ENCODE measurements at places on chromosomes 12 and 14.

DNA sequence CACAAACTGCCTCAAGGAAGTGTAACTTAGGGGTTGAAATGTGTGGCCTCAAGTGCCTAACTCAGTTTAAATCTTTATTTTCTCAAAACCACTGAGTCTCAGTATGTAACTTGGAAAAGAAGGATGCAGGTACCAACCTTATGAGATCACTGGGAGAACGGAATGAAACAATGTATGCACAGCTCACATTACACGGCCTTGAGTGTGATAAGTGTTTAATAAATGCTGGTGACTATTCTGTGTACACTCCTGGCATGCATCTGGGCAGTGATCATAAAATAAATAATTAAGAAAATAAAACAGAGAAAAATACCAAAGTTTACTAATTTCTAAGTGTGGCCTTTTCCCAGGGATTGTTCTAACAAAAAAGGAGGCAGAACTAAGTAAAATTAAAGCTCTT, 974.5 kb upstream of the FLRT2 start:
- no peak for DNase-seq

DNA sequence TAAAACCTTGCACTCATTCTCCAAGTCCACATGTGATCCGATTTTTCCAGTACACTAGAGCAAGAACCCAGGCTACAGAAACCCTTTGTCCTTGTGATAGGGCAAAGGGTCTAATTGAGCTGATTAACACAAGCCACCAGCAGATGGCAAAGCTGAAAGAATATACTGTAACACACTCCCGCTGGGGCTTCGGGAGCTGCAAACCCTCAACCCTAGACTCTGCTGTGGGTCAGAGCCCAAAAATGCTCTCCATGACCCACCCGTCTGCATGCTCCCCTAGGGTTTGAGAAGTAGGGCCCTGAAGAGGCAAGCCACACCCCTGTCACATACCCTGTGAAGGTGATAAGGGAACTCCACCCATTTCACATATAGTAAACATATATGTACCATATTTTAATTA, 33.6 kb upstream of the PCNX1 start:
- DNase-seq, result peak; percentile 32

DNA sequence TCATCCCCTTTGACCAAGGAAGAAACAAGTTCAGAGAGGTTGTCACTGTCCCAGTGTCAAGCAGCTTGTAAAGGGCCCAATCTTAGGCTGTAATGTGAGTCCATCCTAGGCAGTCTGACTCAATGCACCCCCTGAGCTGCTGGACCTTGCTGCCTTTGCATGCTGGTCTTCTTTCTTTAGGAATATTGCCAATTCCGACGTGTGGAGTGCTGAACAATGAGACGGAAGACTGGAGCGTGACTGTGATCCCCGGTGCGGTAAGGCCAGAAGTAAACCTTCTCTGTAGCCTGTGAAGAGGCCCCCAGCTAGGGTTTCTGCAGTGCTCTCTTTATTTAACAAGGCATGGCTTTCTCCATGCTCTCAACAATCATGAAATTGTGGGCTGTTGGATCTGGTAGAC, 963 bp downstream of the TCTN2 start:
- no peak for DNase-seq

GRCh38 chr12:14290951-14291350, 74.5 kb upstream of the ATF7IP start:
- DNase-seq, result no peak

DNA sequence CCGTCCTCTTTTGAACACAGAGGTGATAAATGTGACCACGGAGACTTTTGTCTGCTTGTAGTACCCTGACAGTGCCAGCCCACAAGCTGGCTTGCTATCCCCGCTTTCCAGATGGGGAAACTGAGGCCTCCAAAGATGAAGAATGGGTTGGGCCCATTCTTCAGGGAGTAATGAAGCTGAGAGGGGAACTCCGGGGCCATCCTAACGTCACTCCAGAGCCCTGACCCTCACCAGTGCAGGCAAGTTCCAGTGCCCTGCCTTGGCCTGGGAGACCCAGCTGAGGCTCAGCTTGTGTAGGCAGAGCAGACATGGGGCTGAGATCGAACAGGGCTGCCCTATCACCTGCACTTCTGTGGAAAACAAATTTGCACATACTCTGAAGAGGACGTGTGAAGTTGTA, 277.1 kb downstream of the DPF3 start:
- no peak for DNase-seq

DNA sequence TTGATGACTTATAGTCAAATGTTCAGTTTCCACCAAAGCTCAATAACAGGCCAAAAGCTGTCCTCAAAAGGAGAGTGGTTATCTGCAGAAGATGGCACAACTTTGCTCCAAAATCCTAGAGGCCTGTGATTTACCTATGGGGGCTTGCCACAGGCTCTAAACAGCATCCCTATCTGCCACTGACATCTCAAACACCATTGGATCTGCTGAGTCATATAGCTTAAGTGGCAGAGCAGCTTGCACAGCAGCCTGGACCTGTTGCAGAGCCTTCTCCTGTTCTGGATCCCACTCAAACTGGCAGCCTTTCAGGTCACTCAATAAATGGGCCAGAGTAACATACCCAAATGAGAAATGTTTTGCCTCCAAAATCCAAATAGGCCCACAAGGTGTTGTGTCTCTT, 60.6 kb upstream of the NAA30 start:
- DNase-seq, result no peak

DNA sequence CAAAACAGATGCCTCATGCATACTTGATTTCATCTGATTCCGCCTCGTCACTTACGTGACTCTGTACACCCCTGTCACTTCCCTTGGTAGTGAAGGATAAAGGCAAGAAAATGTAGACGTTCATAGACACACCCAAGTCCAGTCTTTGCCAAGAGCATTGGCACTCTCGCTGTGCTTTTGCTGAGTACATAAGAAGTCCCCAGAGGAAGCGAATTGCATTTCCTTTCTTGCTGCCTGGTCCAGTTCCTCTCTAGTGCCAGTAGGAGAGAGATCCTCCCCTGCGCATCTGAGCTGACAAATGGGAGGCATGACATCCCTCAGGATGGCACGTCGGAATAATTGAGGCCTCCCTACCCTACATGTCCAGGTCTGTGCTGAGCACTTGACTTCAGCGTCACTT, 21.3 kb upstream of the RIN3 start:
- DNase-seq, result no peak

DNA sequence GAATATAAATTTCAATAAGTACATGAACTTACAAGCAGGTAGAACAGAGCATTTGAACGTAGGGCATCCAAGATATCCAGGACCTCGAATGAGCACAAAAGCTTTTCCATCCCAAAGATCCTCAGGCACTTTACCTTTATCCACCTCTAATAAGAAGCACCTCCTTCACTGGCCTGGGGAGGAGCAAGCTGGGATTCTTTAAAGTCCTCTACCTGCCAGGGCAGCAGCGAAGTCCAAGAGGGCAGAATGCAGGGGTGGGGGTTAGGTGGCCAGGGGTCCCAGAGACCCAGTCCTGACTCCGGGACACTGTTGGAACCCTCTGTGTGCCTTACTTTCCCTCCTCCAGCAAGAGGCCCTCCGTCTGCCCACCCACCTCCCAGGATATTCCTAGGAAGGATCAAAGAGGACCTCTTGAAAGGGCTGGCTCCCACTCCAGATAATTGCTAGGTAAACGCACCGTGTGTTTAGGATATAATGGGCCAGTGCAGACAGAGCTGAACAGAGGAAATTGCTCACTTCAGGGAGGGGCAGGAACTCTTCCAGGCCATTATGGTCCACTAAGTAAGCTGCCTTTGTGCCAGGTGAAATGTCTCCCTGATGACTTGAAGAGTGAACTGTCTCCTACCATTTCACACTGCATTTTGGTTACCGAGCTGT, 68.1 kb downstream of the TTC9 start:
- DNase-seq, result no peak

DNA sequence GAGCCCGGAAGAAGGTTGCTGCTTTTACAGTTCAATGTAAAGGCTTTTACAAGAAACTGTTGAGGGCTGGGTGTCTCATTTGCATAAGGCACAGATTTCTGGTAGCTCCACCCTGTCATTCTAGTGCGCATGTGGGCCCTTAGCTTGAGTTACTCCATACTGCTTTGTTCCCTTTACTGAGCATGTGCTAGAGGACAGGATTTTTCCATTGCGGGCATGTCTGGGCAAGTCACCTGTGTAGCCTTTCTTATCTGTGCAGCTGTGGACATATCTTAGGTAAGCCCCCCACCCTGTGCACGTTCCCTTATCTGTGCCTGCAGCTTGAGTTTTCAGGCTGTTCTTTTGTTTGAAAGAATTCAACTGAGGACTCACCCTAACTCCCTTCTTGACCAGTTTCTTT, 56.2 kb upstream of the ARHGAP5 start:
- DNase-seq, result no peak

- DNase-seq, result no peak
Measured at GRCh38 chr12:118982302-118982701, 961 bp downstream of the SRRM4 start.

GRCh38 chr12:106906715-106907114, 49.0 kb upstream of the TMEM263 start:
- DNase-seq, result no peak

- no peak for DNase-seq
Measured at GRCh38 chr12:89665556-89665955, 43.1 kb downstream of the ATP2B1 start.

DNA sequence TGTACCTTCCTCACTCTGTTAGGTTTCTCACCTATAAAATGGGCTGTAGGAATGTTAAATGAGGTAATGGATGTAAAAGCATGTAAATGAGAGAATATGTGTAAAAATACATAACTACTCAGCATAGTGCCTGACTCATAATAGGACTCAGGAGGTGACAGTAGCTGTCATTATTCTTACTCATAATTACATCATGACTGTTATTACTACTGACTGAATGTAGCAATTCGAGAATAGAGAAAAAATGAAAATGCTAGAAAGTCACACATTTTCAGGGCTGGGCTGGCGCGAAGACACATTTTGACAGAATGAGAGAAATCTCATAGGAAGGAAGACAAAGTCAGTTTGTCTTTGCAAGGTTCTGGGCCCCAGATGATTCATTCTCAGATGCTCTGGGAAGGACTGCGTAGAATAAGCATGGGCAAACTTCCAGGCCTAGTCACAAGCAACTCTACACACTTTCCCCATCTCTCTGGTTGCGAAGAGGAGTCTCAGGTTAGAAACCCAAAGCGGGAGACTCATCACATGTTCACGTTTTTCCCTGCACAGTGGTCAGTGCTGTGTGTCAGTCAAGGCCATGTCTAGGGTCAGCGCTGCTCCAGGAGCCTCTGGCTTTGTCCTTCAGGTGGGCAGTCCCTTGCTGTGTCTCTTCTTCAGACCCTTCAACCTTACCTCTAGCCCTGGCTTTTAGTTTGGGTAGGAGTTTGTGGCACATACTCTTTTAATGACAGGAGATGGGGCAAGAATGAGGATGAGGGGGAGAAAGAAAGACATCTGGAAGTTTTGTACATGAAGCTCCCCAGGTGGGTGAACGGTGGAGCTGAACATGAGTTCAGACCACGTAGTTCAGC, 8.4 kb downstream of the GPRC5A start:
- no peak for DNase-seq

GRCh38 chr12:48917857-48918537, 7.3 kb downstream of the FKBP11 start:
- DNase-seq, result peak; percentile 62

DNA sequence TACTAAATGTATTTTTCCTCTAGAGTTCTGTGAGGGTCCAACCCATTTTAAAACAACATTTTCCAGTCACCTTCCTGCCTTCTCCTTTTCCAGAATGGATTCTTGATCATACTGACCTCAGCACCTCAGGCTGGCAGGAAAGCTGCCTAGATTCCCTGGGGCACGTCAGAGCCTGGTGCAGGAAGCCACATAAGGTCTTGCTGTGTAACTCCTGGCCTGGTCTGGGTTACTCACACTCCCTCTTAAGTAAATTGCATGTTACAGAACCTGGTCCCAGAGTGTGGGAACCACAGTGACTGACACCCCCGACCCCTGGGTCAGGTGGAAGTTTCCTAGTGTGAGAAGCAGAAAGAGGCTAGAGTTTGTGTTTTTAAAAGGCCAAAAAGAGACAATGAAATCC, 209.8 kb downstream of the SPTSSA start:
- no peak for DNase-seq

DNA sequence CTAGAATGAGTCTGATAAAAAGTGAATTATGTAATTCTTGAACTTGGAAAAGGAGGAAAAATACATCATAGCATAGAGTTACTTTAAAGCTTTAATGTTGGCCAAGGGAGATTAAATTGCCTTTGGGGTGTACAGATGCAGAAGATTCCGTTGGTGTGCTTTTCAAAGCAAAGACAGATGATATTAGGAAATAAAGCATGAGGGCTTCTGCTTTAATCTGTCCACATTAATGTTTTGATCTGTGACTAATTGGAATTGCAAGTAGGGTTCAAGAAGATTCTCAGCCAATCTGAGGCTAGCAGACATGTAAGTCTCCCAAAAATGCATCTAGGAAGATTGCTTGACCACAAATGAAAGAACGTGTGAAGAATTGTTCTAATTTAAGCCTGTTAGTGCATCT, 35.2 kb downstream of the LGR5 start:
- no peak for DNase-seq

DNA sequence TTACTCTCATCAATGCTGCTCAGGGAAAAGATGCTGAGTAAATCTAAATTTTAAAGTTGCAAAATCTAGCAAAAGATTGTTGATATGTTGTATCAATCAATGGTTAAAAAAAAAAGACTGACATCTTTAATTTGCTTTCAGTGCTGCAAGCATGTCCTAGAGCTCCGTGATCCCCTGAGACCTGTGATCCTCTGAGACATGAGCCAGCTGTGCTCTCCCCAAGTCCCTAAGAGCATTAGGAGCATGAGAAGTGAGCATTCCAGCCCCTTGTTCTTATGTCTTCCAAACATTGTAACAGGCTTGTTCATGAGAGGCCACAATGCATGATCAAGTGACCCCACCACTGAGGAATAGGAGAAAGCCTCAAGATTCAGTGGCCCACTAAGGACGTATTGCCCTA, 116.6 kb downstream of the DAD1 start:
- DNase-seq, result no peak

GRCh38 chr14:35855876-35856481, 29.8 kb downstream of the BRMS1L start:
- no peak for DNase-seq

DNA sequence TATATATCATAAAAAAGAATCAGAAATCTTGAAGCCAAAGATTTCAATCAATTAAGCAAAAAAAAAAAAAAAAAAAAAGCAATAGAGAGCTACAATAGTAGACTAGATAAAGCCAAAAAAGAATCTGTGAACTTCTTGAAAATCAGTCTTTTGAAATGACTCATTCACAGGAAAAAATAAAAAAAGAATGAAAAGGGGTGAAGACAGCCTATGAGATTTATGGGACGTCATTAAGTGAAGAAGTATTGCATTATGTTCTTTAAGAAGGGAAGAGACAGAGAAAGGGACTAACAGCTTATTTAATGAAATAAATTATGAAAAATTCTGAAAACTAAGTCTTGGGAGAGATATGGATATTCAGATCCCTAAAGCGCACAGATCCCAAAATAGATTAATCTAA, 103.8 kb downstream of the ACSS3 start:
- DNase-seq, result no peak

- peak; percentile 71 for DNase-seq
Measured at GRCh38 chr12:642633-643474, 20.4 kb downstream of the NINJ2 start.
